ENCODE measurements at places on chromosomes 2 and 18.
A peak's percentile ranks its signal among the peaks of the same experiment; 100 is the strongest.

GRCh38 chr2:88668862-88669261 is 22.6 kb upstream of the RPIA start:
- DNase-seq = no peak

DNA sequence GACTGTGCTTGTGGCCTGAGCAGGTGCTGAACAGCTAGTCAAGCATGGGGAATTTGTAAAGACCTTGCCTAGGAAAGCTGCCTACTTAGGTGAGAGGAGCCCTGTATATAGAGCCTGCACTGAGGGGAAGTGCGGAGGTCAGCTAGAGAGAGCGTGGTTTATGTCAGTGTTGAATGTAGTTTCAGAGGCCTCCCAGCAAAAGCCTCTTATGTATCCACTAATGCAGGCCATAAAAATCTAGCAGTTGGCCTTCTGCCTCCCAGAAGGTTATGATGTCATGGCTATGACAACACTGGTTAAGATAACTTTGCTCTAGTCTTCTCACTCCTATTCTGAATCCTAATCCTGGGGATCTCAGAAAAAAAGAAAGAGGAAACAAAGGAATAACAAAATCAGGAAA is 88.9 kb downstream of the ASXL3 start:
- no peak for DNase-seq

GRCh38 chr2:39394516-39394961 is 42.5 kb downstream of the MAP4K3 start:
- DNase-seq = no peak

- DNase-seq = no peak
Measured at GRCh38 chr2:45816272-45816671, 164.8 kb downstream of the PRKCE start.

GRCh38 chr2:157473581-157473980 is 29.7 kb upstream of the CYTIP start:
- no peak for DNase-seq

- DNase-seq = no peak
Measured at GRCh38 chr2:161613161-161613560, 11.1 kb upstream of the SLC4A10 start.

GRCh38 chr18:41529093-41529492 is 425.9 kb upstream of the PIK3C3 start:
- DNase-seq = no peak

GRCh38 chr2:240644859-240645301 is 19.6 kb downstream of the GPR35 start:
- DNase-seq = no peak

GRCh38 chr2:69564604-69565003 is 78.9 kb downstream of the AAK1 start:
- no peak for DNase-seq

DNA sequence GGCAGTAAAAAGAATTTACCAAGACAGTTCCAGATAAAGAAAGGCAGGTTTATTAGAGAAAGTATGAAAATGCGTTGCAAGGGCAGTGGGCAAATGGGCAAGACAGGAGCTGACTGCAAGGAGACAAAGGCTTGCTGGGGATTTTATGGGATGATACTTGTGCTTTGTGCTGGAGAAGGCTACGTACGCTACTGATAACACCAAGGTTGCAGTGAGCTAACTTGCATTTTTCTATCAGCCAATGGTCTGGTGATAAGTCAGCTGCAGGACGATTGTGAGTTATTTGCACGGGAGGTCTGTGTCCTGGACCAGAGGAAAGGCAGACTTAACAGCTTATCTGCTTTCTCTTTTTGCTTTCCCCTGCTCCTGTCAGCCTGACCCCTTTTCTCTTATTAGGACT is 116.5 kb downstream of the PMS1 start:
- DNase-seq = no peak

DNA sequence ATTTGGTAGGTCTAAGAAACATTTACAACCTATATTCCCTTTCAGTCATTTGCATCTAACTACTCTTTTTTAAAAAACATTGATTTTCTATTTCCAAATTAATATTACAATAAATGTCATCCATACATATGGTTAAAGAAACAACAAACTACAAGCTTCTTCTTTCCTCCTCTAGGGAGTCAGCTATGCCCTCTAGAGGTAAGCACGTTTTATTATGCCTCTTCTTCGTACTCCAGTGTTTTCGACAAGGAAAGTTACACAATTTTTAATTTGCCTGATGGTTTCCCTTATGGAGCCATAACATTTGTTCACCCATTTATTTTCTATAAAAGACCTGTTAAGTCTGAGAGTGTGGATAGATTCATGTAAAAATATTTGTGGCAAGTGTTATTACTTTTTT is 183.4 kb upstream of the CDH7 start:
- no peak for DNase-seq

GRCh38 chr2:102061962-102062795 is 70.4 kb downstream of the IL1R2 start:
- no peak for DNase-seq

GRCh38 chr2:10776231-10776977 is 36.2 kb downstream of the PDIA6 start:
- no peak for DNase-seq

DNA sequence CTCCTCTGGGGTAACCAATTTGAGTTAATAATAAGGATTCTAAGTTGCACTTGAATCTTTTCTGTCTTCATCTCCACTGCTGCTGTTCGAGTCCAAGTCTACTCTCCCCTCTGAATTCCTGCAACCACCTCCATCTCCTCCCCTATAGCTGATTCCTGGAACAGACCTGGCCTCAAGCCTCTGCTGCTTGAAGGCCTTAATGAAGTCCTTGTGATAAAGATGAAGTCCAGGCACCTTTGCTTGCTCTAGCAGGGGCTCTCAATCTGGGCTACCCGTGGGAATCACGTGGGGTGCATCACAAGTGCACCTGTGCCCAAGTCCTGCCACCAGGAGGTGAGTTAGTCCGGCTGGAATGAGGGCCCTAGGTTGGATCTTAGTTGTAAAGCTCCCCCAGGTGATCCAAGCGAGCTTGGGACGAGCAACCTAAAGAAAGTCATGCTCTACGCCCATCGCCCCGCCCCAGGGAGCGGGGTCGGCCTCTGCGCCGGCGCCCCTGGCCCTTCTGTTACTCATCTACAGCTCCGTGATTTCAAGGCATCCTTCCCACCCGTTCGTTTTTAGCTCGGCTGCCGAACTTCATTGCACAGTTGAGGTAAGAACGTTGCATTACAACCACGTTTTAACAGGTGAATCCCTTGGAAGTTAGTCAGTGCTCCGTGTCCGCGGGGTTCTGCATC is 905 bp upstream of the IAH1 start:
- DNase-seq = no peak

- no peak for DNase-seq
Measured at GRCh38 chr2:73250872-73251846, 17.1 kb downstream of the CCT7 start.

- DNase-seq = no peak
Measured at GRCh38 chr2:36611316-36611990, 13.5 kb upstream of the FEZ2 start.

DNA sequence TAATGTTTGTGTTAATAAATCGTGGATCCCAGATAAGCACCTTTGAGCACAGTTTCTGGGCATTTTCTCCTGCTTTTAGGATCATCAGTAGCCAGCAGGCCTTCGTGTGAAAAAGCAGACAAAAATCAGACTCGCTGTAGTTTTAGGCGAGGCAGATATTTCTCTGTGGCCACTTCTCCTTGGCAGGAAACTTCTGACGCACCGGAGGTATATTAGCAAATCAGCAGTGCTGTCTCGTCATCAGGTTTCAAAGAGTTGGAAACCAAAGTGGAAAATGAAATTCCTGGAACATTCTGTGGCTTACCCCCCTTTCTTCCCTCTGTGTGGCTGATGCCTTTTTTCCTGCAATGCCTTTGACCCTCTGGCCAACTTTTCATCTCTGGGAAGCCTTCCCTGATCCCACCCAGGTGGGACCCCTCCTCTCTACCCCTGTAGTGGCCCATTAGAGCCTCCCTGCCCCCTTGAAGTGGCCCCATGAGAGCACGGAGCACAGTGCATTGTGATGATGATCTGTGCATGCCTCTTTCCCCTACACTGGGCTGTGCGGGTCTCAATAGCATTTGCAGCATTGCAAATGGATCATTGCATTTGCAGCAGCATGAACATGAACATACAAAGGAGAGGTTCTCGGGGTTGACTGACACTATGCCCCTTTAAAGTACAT is 93.3 kb downstream of the RNF144A start:
- DNase-seq = no peak

- no peak for DNase-seq
Measured at GRCh38 chr2:207504513-207505170, 25.1 kb upstream of the CREB1 start.

- DNase-seq = no peak
Measured at GRCh38 chr2:140734992-140735391, 1395.8 kb downstream of the LRP1B start.

DNA sequence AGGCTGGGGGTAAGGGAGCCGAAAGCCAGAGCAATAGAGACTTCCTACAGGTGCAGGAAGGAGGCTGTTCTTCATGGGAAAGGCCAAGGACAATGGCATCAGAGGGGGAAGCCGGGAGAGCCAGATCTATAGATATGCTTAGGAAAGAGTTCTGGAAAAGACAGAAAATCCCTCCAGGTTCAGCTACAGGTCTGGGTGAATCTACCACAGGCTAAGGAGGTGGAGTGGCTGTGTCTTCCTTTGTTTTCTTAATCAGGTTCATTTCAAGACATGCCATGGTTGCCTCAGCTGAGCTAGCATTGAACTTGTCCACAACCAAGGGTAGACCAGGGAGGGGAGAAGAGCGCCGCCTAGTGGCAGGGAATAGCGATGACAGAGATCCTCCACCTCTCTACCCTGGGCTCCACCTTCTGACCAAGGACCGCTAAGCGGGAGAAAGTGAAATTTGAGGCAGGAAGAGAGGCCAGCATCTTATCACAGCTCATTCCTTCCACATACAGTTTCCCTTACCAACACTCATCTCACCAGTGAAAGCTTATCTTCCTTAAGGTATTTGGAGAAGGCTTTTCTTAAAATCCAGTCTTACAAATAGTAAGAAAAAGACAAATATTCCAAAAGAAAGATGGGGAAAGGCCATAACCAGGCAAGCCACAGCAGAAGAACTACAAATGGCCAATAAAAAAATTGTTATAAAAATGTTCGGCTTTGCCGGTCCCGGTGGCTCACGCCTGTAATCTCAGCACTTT is 74.2 kb downstream of the VIT start:
- DNase-seq = peak; percentile 45

GRCh38 chr2:179793238-179793637 is 68.2 kb downstream of the ZNF385B start:
- DNase-seq = no peak

- DNase-seq = no peak
Measured at GRCh38 chr2:16211341-16211740, 271.0 kb downstream of the MYCN start.

DNA sequence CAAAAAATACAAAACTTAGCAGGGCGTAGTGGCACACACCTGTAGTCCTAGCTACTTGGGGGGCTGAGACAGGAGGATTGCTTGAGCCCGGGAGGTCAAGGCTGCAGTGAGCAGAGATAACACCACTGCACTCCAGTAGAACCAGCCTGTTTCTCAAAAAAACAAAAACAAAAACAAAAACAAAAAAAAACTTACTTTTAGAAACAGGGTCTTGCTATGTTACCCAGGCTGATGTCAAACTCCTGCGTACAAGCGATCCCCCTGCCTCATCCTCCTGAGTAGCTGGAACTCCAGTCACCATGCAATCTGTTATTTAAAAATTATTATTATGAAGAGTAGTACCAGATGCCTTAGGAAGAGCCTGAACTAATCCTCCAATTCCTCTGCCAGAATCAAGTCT is 35.0 kb upstream of the GLI2 start:
- no peak for DNase-seq

- DNase-seq = no peak
Measured at GRCh38 chr18:47721876-47722275, 208.6 kb downstream of the SMAD2 start.

DNA sequence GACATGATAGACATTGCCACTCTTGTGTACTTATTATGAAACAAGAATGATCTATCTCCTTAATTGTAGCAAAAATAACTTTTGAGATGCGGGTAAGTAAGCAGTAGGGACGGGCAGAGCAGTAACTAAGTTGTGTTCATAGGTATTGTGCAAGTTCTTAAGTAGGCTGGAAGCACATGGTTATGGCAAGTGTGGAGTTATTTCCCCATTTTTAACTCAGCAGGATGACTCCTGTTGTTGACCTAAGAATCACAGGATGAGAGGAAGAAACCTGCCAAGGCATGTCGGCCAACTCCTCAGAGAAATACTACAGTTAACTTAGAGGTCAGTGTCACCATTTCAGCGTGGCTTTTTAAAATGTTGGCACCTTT is 51.1 kb upstream of the FN1 start:
- no peak for DNase-seq

GRCh38 chr2:38277245-38278116 is 99.6 kb downstream of the ATL2 start:
- DNase-seq = no peak

DNA sequence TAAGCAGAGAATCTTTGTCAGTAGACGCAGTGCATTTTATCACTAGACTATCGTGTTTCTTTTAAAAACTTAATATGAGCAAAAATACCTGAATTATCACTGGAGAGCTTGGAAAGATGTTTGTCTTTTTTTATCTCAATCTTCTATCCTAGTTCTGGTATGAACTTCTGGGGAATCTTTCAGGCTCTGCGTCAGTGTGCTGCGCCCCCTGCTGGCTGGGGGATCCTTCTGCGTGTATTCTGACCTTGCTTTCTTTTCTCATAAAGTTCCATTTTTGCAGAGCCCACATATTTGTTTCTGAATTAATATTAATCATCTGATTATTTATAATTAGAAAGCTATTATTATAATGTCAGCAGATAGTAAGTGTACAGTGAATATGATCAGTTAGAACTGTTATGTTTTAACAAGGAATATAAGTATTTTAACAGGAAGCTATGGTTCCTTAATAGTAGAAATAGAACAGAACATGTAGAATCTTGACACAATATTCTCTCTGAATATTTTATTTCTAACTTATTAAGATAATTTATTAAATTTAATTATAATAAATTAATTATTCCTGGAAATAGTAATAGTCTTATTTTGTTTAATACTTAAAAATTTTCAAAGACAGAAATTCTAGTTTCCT is 945.0 kb upstream of the CRIM1 start:
- peak; percentile 59 for DNase-seq

- no peak for DNase-seq
Measured at GRCh38 chr18:3845161-3845560, 395.2 kb downstream of the TGIF1 start.

- DNase-seq = no peak
Measured at GRCh38 chr2:169363560-169364150, 1.3 kb upstream of the LRP2 start.

GRCh38 chr2:6934758-6935651 is 17.8 kb downstream of the RNF144A start:
- DNase-seq = no peak

GRCh38 chr18:30455741-30456140 is 586.8 kb downstream of the DSC3 start:
- no peak for DNase-seq

All from OCI-LY7 (cell line).